ENCODE measurements at places on chromosomes 6 and 20. TPM values are rescaled to one million over a fixed set of nuclear protein-coding genes. Genes with fewer than 3 reads are reported as not detected.

DNA sequence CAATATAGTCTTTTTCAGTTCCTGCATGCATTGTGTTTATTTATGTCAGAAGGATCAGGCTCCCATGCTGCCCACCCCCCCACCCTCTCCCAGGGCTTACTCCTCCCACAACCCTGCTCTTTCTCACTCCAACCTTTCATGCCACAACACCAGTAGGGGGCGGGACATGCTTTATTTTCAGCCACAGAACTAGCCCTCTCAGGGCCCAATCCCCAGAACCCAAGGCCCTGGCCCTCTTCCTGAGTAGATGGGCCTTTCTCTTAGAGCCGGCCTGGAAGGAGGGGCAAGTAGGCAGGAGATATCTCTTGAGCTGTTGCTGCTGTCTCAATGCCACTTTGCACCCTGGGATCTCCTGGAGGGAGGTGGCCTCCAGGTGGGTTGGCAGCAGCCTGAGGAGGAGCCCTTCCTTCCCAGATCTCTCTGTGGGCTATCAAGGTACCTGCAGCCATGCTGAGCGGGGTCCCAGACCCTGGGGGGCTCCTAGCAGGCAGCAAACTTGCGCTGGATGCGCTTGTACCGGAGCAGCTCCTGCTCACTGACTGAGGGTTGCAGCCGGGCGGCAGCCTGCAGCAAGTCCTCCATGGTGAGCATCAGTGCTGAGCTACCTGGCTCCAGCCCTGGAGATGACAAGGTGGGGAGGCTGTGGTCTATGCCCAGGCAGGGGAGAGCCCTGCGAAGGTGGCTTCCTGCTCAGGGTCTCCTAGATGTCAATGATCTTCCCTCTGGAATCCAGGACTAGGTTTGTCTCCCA is 3.5 kb downstream of the GNMT start:
- DNase-seq, result peak; percentile 32

DNA sequence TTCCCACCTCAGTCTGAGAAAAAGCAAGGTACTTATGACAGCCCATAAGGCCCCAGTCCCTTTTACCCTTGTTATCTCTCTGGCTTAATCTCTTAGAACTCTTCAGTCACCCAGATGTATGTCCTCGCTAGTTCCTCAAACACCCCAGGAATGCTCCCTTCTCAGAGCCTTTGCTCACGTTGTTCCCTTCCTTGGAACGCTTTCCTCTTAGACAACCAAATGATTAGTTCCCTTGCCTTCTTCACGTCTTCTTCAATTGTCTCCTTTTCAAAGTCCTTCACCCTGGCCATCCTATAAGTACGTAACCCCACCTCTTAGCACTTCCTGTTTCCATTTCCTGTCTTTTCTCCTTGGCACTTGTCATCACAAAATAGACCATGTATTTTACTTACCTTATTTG is 1.1 kb upstream of the APOBEC2 start:
- no peak for DNase-seq

Gene CD40
- polyA plus RNA-seq, result 55.0 TPM

Gene FAM217A
- polyA plus RNA-seq, result not detected

Gene ADGB
- polyA plus RNA-seq, result 1.4 TPM

Gene CST4
- polyA plus RNA-seq, result not detected

- DNase-seq, result no peak
These were observed 37.2 kb upstream of the BAG2 start for GRCh38 chr6:57134954-57135353.

DNA sequence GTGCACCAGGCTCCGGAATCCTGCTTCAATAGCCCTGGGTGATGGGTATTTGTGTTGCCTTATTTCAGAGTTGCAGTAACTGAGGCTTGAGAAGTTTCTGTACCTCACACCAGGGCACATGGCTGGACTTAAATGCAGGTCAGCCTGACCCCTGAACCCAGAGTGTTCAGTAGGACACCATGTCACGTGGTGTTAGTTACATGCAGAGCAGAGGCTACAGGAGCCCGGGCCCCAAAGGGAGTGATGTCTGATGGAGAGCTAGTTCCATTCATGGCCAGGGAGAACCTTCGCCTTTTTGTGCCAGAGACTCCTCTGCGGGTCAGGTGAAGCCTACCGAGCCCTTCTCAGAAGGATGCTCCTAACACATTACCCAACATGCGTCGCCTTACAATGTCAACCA is 161.4 kb upstream of the CST7 start:
- no peak for DNase-seq

DNA sequence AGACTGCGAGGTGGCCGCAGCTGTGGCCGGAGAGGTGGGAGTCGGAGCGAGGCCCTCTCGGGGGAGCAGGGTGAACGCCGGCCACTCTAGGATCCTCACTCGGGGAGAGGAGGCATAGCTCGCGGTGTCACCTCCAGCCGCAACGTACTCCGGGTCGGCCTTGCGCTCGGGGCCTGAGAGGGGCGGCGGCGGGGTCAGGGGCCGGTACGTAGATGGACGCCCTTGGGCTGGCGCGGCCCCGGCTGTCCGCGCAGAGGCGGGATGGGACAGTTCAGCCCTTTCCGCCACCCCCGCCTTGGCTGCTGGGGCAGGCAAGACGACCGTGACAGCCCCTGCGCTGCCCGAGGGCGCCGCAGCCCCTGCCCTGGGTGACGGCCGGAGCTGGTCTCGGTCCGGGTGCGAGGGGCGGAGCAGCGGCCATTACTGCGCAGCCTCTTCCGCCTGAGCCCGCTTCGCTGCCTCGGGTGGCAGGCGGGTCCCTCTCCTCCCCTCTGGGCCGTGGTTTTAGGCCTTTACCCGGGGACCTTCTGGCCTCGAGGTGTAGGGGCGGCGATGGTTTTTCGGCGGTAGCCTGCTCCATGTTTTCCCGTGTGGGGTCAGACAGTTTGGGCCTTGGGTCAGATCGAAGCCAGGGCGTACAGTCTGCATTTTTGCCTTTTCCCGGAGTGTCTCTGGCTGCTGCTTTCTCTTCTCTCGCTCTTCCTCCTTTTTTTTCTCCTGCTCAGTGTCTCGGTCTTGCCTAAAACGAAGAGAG is 405 bp downstream of the RNF146 start:
- DNase-seq, result peak; percentile 76

Gene WFDC2
- polyA plus RNA-seq, result 1,020 TPM

Gene TPMT
- polyA plus RNA-seq, result 17.6 TPM

Gene HUS1B
- polyA plus RNA-seq, result 0.31 TPM

DNA sequence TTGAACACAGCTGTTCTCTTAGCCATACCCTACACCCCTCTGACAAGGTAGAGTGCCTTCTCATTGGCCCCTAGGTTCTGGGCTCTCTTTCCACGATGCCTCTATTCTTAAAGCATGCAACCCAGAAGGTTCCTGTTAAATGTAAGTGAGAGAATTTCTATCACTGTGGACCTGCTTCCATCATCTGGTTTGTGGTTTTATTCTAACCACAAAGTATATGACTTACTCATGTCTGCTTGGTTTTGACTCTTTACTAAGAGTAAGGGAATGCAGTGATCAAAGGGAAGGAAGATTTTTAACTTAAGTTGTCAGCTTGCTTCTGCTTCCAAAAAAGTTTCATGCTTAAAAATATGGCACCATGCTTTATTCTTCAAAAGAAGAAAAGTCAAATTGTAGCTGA is 80.2 kb downstream of the ANKEF1 start:
- DNase-seq, result no peak

Gene PRDM13
- polyA plus RNA-seq, result not detected

- no peak for DNase-seq
These were observed 333.3 kb upstream of the HSF2 start for GRCh38 chr6:122066200-122066599.

Gene SIRPD
- polyA plus RNA-seq, result 1.9 TPM

DNA sequence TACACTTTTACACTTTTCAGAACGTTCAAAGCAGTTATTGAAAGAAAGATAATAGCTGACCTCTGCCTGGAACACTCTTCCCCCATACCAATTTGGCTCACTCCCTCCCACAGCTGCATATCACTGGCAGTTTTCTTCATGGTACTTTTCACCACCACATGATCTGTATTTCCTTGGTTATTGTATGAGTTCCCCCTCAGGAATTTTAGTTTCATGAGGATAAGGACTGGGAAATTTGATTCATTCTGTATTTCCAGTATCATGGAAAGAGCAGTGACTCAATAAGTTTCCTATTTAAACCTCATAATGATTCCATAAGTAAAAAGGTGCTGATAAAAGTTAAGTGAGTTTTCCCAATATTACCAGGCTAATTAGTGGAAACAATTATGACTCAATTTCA is 16.0 kb downstream of the HTR1B start:
- no peak for DNase-seq

GRCh38 chr6:114569669-114570068 is 226.8 kb upstream of the HS3ST5 start:
- DNase-seq, result no peak

DNA sequence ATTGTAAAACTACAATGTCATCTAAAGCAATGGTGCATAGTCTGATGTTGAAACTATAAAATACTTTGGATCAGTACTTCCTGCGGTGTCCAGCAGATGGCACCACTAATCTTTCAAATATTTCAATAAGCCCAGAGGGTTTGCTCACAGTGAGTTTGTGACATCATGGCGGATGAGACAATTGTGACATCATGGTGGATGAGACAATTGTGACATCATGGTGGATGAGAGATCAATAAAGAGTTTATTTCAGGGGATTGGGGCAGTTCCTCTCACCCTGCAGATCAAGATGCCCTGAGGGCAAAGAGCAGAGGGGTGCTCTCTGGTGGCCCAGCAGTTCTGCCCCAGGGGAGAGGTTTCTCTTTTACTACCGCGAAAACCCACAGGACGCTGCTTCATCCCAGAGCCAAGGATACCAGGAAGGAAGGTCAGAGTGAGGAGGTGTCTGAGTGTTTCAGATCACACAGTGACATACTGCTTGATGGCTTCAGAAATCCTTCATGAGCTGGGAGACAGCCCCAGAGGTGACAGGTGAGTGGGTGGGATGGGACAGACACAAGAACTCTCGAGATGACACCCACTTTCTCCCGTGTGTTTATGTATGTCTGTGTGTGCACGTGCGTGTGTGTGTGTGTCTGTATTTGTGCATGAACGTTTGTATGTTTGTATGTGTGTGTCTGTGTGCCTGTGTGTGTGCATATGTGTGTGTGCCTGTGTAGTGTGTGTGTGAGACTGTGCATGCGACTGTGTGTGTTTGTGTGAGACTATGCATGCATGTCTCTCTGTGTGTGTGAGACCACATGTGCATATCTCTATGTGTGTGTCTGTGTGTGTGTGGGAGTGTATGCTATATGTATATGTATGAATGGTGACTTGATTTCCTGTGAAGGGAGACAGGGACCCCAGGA is 7.3 kb upstream of the ULBP2 start:
- DNase-seq, result peak; percentile 85

Gene SCGN
- 0.10 TPM for polyA plus RNA-seq

DNA sequence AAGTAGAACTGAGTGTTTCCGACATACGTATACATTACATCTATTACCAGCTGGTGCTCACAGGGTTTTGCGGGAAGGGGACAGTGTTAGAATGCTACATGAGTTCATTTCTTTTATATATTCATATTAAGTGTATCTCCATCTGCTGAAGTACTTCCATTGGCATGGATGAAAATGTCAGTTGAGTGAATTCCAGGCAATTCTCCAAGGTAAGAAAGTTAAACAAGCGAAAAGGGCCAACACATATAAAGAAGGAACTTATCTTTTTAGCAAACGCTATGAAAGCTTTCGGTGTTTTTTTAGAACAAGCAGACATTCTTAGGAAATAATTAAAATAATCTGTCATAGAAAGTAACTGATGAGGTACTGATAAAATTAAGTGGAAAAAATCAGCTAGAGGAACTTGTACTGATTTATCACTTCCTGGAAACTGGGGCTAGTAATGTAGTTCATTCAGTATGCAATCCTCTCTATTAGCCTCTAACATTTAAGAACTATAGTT is 34.6 kb downstream of the RNF146 start:
- peak; percentile 42 for DNase-seq

DNA sequence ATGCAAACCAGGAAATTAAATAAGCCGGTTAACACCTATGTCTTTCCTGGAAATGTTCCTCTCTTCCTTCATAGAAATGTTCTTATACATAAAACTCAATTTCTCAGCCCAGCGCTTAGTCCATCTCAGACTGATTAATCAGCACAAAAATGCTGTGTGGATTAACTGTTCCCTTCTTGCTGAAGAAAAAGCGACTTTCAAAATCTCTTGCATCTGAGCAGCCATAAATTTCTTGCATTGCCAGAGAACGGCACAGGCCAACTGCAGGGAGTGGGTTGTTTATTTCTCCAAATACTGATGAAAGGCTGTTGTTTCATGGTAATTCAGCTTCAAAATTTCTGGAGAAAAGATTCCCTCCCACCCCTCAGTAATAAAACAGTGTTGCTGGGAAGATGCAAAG is 517.6 kb downstream of the BTBD3 start:
- DNase-seq, result no peak

DNA sequence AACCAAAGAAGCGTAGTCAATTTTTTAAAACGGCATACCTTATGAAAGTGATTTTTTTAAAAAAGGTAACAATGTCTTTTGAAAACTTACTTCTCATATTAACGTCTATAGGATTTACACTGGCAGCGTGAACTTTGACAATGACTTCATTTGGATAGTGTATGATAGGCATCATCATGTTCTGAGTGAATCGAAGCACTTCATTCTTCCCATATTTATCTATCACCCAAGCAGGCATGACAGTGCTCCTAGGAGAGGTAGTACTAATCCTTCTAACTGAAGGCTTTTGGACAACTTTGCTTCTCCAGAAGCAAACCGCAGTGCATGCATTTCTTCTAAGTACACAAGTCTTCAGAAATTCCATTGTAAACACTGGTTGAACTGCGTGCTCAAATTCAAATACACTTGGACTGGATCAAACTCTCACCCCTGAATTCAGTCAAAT is 618 bp downstream of the RTN4IP1 start:
- DNase-seq, result peak; percentile 13

DNA sequence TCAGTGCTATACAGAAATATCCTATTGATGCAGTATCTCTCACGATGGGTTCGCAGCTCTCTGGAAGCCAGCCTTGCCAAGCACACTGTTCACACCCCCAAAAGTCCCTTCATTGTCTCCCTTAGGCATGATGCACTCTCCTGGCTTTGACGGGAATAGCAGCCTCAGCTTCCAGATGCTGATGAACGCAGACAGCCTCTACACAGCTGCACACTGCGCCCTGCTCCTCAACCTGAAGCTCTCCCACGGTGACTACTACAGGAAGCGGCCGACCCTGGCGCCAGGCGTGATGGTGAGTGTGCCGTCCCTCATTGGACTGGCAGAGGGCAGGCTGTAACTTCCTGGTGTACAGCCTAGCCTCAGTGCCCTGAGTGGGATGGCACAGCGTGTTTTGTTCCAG is 60.0 kb upstream of the PBOV1 start:
- peak; percentile 15 for DNase-seq

DNA sequence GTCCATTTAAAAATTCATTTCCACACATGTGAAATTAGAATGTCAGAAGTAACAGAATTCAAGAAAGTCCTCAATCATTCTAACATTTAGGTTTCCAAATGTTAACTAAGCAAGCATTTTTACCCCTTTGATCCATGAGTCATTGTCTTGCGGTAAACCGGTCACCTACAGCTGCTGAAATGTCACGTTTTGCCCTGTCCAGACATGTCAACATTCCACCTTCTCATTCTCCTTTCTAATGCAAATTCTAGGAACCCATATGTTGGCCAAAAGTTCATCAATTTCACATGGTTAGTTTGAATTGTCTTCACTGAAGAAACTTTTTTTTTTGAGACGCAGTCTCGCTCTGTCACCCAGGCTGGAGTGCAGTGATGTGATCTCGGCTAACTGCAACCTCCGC is 117.2 kb downstream of the IPCEF1 start:
- DNase-seq, result no peak

- DNase-seq, result no peak
These were observed 1.5 kb downstream of the TAGAP start for GRCh38 chr6:159043251-159043650.
